Peyer's patch (tissue), 4 donors: ENCODE measurements at places on chromosomes 6 and 20. TPM values are rescaled to one million over a fixed set of nuclear protein-coding genes. Genes with fewer than 3 reads are reported as not detected.

FOXS1 gene
- not detected for total RNA-seq

GLP1R gene
- 0.67 TPM for total RNA-seq

OR12D3 gene
- not detected for total RNA-seq

DNA sequence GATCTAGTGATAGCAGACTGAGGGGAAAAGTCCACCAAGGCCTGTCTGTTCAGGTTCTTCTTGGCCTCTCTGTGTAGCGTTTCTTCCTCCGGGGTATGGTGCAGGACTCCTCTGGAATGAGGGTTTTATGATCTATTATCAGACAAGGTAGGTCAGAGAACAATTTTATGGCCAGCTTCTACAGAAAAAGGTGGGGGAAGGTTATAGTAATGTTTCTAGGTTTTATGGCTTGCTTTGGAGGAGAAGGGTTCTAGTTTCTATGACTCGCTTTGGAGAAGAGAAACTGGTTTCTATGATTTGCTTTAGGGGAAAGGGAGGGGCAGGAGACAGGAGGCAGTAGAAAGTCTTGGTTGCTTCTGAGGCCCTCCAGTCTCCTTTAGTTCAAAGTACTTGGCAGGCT, 144.8 kb upstream of the LAMA2 start:
- H3K36me3 ChIP-seq, result no peaks in the 10 kb centered on the region
- H3K4me3 ChIP-seq, result no peak overlapping the region
- no peak for DNase-seq
- no peaks in the 10 kb centered on the region for H3K27me3 ChIP-seq
- H3K27ac ChIP-seq, result no peak overlapping the region

GID8 gene
- 26.5 TPM for total RNA-seq

- no peaks in the 10 kb centered on the region for H3K27me3 ChIP-seq
- DNase-seq, result no peak
- no peak overlapping the region for H3K27ac ChIP-seq
These were observed 80.8 kb upstream of the FUCA2 start for GRCh38 chr6:143592335-143592734.

DAAM2 gene
- 22.9 TPM for total RNA-seq

DNA sequence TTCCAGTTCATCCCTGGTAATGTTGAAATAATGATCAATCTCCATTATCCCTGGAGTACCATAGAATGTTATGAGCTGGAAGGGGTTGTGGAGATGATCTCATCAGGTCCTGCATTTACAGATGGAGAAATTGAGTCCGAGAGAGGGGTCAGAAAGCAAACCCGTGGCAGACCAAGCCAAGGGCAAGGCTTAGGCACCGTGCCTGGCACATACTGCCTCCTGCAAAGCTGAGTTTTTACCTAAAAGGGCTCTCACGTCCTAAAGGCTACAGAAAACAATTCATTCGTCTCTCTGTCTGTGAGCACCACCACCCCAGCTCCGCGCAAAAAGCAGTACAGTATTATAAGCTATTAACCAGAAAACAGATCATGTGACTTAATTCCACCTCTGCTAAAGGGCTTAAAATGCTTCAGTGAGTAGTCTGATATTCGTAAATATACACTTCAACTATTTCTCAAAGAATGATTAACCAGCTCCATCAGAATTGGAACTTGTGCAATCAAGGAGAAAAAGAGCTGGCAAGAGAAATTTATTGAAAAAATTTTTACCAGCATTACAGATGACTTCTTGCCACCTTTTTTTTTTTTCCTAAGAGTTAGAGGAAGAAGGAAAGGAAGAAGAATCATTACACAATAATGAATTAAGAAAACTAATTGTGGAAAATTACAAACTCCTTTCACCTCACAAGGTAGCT, 3.4 kb upstream of the PARD6B start:
- H3K27me3 ChIP-seq, result no peaks in the 10 kb centered on the region
- peaks cover 29% of the 10 kb centered on the region for H3K4me1 ChIP-seq
- H3K27ac ChIP-seq, result no peak overlapping the region
- DNase-seq, result no peak

DNA sequence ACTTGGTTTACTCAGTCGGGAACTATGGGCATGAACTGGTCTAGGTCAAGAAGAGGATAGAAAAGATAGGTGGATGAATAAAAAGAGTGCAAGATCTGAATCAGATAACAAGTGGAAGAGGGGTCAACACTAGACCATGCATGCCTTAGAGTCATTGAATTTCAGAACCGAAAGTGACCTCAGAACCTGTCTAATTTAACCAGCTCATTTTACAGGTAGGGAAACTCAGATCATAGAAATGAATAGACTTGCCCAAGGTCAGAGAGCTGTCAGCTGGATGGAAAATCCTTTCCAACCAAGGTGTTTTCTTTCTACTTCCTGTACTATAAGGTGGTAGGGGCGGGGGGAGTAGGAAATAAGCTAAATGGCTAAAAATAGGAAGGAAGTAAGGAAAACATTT, 121.4 kb upstream of the ADGRF1 start:
- H3K4me1 ChIP-seq, result no peaks in the 10 kb centered on the region
- no peaks in the 10 kb centered on the region for H3K36me3 ChIP-seq
- DNase-seq, result no peak

- no peaks in the 10 kb centered on the region for H3K27me3 ChIP-seq
- DNase-seq, result no peak
- no peak overlapping the region for H3K4me3 ChIP-seq
- no peaks in the 10 kb centered on the region for H3K36me3 ChIP-seq
- no peak overlapping the region for H3K27ac ChIP-seq
These were observed 8.2 kb downstream of the ADISSP start for GRCh38 chr20:3759316-3759823.

DNA sequence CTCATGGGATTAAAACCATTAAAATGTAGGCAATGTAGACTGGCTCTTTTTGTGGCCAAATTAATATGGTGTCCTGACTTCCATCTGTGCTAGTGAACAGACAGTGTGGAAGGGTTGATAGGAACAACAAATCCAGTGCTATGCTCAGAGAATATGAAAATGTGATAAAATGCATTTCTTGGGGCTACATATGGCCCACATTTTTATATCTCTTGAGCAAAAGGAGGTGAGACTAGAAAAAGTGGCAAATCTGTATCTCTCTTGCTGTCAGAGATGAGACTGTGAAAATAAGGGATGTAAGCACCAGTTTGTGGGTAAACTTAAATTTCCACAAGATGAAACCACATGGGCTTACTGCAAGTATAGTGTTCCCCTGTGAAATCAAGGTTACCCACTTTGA, 162.1 kb downstream of the PHF3 start:
- H3K4me1 ChIP-seq, result no peaks in the 10 kb centered on the region
- H3K27ac ChIP-seq, result no peak overlapping the region
- H3K4me3 ChIP-seq, result no peak overlapping the region
- H3K36me3 ChIP-seq, result no peaks in the 10 kb centered on the region
- no peak for DNase-seq

CRISP2 gene
- not detected for total RNA-seq

- no peak overlapping the region for H3K27ac ChIP-seq
- H3K4me3 ChIP-seq, result no peak overlapping the region
- no peaks in the 10 kb centered on the region for H3K36me3 ChIP-seq
- no peak for DNase-seq
These were observed 10.4 kb upstream of the ELMO2 start for GRCh38 chr20:46416839-46417238.

ATP6V1G2 gene
- not detected for total RNA-seq

TAGAP gene
- total RNA-seq, result 3.9 TPM

GRCh38 chr6:136228814-136229213, 21.3 kb downstream of the MTFR2 start:
- H3K4me3 ChIP-seq, result no peak overlapping the region
- H3K4me1 ChIP-seq, result peaks cover 12% of the 10 kb centered on the region

- no peaks in the 10 kb centered on the region for H3K27me3 ChIP-seq
- no peak overlapping the region for H3K4me3 ChIP-seq
- no peaks in the 10 kb centered on the region for H3K36me3 ChIP-seq
- no peak overlapping the region for H3K27ac ChIP-seq
- DNase-seq, result no peak
These were observed 89.3 kb upstream of the AHI1 start for GRCh38 chr6:135586844-135587243.

SMOC2 gene
- 10.7 TPM for total RNA-seq

DNA sequence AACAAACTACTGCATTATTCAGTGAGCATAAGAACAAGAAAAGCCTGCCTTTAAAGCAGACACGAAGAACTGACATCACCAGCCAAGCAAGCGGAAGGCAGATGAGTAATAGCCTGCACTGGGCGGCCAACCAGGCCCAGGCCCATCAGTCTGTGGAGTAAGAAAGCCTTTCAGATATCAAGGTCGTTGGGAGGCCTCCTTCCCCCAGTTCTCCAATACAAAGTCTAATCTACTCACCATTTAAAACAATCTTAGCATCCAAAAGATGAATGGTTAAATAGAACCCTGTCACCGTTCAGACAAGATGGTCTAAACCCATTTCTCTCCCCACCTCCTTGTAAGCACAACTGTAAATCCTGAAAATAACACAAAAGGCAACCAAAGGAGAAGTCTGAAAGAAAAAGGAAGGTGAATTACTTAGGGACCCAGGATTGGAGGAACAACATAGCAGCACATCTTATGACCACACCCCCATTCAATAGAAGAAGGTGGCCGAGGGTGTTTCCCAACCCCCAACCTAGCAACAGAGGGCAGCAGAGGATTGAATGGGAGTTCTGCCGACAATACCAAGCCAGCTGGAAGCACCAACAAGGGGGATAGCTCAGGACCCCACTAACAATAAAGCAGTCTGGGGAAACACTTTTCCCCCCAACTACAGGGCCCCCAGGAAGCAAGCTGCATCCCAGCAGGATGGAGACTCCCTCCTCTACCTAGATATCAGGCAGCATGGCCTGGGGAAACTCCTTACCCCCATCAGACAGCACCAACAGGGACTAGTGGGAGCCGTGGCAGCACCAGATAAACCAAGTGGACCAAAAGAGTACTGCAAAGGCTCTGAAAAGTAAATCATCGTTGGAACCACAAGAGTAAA, 67.9 kb downstream of the ZHX3 start:
- H3K4me3 ChIP-seq, result no peak overlapping the region
- no peaks in the 10 kb centered on the region for H3K4me1 ChIP-seq
- H3K27ac ChIP-seq, result peak overlapping the region; percentile 83
- H3K27me3 ChIP-seq, result no peaks in the 10 kb centered on the region
- DNase-seq, result peak; percentile 20
- H3K36me3 ChIP-seq, result no peaks in the 10 kb centered on the region

GRCh38 chr6:118706702-118707101, 55.3 kb upstream of the CEP85L start:
- H3K4me1 ChIP-seq, result no peaks in the 10 kb centered on the region
- DNase-seq, result no peak
- H3K27me3 ChIP-seq, result no peaks in the 10 kb centered on the region
- H3K36me3 ChIP-seq, result no peaks in the 10 kb centered on the region

ID4 gene
- 12.3 TPM for total RNA-seq

- H3K4me3 ChIP-seq, result no peak overlapping the region
- H3K27me3 ChIP-seq, result no peaks in the 10 kb centered on the region
- no peak for DNase-seq
- no peaks in the 10 kb centered on the region for H3K4me1 ChIP-seq
These were observed 84.8 kb downstream of the TTLL2 start for GRCh38 chr6:167409694-167410093.

HDDC2 gene
- total RNA-seq, result 56.9 TPM

DNA sequence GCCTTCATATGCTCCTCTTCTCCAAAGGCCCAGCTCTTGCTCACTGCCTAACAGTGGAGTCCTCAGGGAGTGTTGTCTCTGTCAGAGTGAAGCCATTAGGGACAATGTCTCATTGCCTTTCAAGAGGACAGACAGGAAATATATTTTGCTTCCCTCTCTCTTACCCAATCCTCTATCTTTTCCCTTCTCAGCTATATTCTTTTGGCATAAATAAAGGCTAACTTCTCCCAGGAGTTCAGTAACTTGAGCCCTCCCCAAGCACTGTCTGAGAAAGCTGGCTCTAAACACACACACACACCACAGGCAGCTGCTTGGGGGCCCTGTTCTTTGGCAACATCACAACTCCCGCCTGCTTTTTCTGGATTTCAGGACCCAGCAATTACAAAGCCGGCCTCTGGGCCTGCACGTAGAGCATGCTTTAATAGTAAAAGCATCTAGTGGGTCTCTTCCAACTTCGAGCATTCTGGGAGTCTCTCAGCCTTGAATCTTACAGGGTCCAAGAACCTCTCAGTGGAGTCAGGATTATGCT, 34.7 kb upstream of the LAMA4 start:
- no peaks in the 10 kb centered on the region for H3K36me3 ChIP-seq
- no peaks in the 10 kb centered on the region for H3K4me1 ChIP-seq
- DNase-seq, result peak; percentile 50

- H3K27ac ChIP-seq, result no peak overlapping the region
- no peaks in the 10 kb centered on the region for H3K4me1 ChIP-seq
- no peaks in the 10 kb centered on the region for H3K36me3 ChIP-seq
These were observed 20.2 kb upstream of the REV3L start for GRCh38 chr6:111503194-111503593.

DNA sequence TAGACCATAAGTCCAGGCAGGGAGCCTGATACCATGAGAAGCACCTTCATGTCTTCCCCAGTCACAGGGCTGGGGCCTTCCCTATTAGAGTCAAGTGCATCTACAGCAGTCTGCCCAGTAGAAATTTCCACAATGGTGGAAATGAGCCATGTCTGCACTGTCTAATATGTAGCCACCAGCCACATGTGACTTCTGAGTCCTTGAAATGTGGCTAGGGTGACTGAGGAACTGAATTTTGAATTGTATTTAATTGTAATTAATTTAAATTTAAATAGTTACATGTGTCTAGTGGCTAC, 300.2 kb downstream of the CLIC5 start:
- H3K4me1 ChIP-seq, result no peaks in the 10 kb centered on the region
- no peaks in the 10 kb centered on the region for H3K36me3 ChIP-seq
- no peaks in the 10 kb centered on the region for H3K27me3 ChIP-seq
- no peak for DNase-seq
- H3K4me3 ChIP-seq, result no peak overlapping the region
- H3K27ac ChIP-seq, result no peak overlapping the region

GRCh38 chr6:24517659-24518543, 23.1 kb downstream of the ALDH5A1 start:
- peaks cover 6% of the 10 kb centered on the region for H3K36me3 ChIP-seq
- H3K27me3 ChIP-seq, result no peaks in the 10 kb centered on the region
- no peaks in the 10 kb centered on the region for H3K4me1 ChIP-seq
- DNase-seq, result no peak

DNA sequence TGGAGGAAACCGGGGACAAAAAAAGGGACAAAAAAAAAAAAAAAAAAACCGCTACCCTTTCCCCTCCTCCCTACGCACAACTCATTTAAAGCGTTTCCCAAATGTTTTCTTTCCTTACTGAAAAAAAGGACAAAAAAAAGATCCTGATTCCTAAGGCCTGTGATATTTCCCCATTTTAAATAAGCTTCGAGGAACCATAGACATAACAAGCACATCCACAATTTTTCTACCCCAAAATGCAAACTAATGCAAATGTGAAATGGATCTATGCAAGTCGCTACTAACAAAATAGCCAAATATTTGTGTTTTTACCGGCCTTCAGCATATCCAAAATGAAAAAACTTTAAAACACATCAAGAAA, 1.4 kb upstream of the ZNF217 start:
- H3K36me3 ChIP-seq, result no peaks in the 10 kb centered on the region
- H3K4me3 ChIP-seq, result peak overlapping the region; percentile 78
- H3K27me3 ChIP-seq, result no peaks in the 10 kb centered on the region
- no peak for DNase-seq
- peak overlapping the region; percentile 80 for H3K27ac ChIP-seq

- H3K4me3 ChIP-seq, result no peak overlapping the region
- no peak overlapping the region for H3K27ac ChIP-seq
- peaks cover 4% of the 10 kb centered on the region for H3K4me1 ChIP-seq
- H3K36me3 ChIP-seq, result no peaks in the 10 kb centered on the region
- no peaks in the 10 kb centered on the region for H3K27me3 ChIP-seq
These were observed 240.4 kb downstream of the MYLK4 start for GRCh38 chr6:2510316-2510715.

OPRL1 gene
- total RNA-seq, result 0.27 TPM
